ENCODE measurements at places on chromosomes 7 and 10.

- DNase-seq, result no peak
Measured at GRCh38 chr7:152883858-152884257, 124.3 kb downstream of the ACTR3B start.

DNA sequence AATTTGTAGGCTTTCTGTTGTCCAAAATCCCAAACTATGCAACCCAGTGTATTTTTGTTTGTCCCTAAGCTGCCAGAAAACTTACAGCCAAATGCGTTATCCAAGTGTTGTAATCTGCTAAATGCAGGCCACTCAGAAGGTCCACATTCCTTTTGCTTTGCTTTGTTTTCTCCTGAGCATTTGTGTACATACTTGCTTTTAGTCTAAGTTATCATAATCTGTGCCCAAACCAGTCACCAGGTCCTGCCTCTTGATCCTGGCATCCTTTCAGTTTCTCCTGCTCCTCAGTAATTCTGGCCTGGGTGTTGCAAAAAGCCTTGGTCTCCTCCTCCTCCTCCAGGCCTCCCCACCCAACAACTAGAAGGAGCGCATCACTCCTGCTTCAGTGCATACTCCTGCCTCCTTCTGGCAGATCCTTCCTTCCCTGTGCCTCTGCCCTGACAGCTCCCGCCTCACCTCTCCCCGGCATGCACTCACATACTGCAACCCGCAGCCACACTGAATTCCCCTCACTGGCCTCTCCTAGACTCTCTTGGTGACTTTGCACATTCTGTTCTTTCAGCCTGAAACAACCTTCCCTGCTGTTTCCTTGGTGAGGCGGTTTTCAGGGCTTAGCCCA, 2.3 kb downstream of the DENND2A start:
- no peak for DNase-seq

DNA sequence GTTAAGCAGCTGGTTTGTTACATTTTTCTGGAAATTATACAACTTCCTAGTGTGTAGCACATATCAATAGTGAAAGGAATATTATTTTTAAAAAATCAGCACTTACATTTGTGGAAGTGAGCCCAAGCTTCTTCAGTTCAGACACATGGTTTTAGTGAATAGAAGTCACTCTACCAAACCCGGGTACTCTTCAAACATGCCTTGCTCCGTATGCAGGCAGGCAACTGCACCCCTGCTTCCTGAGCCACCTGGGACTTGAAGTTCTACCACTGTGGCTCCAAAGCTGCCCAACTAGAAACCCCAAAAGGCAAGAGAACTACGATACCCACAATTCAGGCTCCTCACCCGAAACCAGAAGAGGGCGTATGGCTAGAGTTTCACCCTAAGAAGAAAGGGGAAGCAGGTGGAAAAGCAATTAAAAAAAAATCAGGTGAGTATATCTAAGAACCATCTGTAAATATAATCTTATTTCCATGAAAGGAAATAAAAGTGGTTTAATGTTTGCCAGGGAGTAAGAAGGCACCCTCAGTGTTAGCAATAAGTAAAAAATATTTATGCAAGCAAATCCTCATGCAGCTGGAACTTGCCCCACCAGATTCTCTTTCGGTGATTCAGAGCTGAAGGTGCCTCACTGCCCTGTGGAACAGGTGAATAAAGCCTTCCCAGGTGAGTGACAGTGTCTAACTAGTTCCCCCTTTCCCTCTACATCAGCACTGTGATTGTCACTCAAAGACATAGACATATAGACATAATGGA, at the start of gene MACC1:
Gene MACC1, minus strand, starts transcription at position 192 of the 756 bp plus-strand sequence. CDS start 55,522 bp downstream, outside the sequence.
- no peak for DNase-seq

- DNase-seq, result no peak
Measured at GRCh38 chr7:137626469-137627067, 220.2 kb downstream of the DGKI start.

DNA sequence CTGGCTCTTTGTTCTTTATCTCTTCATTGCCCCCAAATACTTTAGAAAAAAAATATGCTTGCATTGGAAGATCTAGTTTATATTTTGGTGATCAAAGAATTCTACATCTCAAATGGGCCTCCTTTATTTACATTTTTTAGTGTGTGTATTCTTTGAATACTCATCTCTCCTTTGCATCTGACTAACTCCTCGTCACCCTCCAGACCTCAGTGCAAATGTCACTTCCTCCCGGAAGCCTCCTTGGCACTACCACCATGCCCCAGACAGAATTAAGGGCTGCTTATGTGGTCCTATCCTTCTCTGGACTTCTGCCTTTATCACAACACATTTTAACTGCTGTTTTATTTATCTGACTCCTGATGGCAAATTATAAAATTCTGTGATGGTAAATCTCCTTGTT, 52.0 kb upstream of the PPP1R3C start:
- no peak for DNase-seq

GRCh38 chr7:35820858-35821257, 20.0 kb downstream of the SEPTIN7 start:
- no peak for DNase-seq

- no peak for DNase-seq
Measured at GRCh38 chr7:114466917-114467316, 52.3 kb downstream of the FOXP2 start.

DNA sequence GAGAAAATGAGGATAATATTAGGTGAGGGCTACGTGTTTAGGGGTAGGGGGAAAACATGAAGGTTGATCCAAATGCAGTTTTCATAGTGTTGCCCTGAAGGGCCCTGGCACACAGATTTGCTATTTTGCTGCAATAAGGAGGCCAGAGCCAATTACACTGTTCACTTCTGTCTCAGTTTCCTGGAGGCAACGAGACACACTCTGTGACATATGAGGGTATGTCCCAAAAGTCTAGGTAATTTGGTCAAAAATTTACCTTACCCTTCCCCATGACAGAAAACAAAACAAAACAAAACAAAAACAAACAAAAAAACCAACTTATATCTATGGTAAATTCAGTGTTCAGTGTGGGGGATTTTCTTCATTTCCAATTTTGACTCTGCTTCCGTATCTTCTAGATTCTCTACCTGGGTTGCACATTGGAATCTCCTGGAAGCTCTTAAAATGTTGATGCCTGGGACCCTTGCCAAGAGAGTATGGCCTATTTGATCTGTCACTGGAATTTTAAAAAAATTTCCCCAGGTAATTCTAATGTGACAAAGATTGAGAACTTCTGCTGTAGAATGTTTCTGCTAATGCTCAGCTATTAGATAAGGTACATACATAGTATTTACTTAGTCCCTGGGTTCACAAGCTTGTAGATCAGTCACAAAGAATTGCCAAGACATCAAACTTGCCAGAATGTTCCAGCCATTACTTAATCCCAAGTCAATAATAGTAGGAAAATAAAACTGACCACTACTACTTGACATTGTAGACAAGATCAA, 139.5 kb downstream of the SEMA3E start:
- DNase-seq, result no peak

- no peak for DNase-seq
Measured at GRCh38 chr10:119491966-119492757, 50.4 kb downstream of the RGS10 start.
